Mesenteric fat pad (tissue), 1 donor: ENCODE measurements at places on chromosomes 4 and X.

GRCh38 chrX:135009838-135010237 is 12.5 kb downstream of the RTL8B start:
- no peak for DNase-seq

DNA sequence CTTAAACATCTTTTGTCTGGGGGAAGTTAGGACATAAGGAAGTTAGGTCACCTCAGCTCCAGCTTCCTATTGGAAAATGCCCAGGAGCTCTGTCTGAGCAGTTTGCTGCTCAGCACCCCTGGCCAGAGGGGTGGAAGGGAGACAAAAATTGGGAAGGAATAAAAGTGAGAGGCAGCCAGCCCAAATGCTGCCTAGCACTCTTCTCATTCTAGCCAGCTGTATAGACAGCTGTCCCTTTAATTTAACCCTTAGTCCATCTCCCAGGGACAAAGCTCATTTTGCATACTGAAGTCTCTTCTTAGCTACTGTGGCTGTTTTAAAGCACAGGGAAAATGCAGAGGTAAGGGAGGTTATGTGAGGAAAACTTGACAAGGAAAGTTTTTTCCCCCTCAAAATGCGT is 89.5 kb upstream of the CITED1 start:
- DNase-seq: no peak

GRCh38 chr4:110704748-110705439 is 82.0 kb upstream of the PITX2 start:
- DNase-seq: no peak

- no peak for DNase-seq
Measured at GRCh38 chr4:110289601-110290100, 91.2 kb upstream of the ELOVL6 start.

DNA sequence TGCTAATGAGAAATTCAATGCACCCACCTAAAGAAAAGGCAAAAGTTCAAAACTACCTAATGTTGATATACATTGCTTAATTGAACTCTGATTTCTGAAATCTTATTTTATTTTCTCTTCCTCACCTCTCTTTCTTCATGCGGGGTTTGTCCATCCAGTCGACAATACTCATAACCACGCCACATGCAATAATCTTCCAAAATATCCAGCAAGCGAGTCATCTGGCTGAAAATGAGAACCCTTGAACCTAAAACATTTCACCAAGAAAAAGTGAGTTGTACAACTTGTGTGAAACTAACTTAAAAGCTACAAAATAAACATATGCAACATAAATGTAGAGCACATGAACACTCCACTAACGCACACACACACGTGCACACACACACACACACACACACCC is 26.7 kb downstream of the SMARCA1 start:
- no peak for DNase-seq

DNA sequence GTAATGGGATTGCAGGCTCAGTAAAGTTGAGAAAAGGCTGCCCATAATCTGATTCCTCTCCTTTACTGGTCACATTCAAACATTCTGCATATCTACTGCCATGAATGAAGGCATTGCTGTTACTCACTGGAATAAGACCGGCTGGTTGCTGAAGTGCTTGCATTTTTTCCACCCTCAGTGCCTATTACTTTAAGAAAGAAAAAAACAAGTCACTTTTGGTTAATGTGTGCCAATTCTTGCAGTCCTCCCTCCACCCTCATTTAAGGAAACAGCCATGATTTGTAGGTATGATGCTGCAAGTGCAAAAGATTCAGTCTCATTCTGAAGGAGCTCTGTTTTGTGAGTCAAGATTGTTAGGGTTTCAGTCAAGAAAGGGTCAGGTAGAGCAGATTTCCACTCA is 94.9 kb downstream of the EMCN start:
- no peak for DNase-seq

- no peak for DNase-seq
Measured at GRCh38 chr4:61246034-61246433, 45.9 kb downstream of the ADGRL3 start.

DNA sequence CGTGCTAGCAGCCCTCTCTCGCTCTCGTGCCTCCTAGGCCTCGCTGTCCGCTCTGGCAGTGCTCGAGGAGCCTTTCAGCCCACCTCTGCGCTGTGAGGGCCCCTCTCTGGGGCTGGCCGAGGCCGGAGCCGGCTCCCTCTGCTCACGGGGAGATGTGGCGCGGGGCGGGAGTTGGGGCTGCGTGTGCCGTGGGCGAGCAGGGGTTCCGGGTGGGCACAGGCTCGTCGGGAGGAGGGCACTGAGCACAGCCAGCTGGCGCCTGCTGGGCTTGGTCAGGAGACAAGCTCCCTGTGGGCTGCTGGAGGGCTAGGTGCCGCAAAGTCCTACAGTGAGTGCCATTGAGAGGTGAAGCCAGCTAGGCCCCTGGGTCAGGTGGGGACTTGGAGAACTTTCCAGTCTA is 994.5 kb downstream of the C4orf33 start:
- no peak for DNase-seq

GRCh38 chrX:94114362-94114761 is 440.4 kb downstream of the FAM133A start:
- DNase-seq: no peak

DNA sequence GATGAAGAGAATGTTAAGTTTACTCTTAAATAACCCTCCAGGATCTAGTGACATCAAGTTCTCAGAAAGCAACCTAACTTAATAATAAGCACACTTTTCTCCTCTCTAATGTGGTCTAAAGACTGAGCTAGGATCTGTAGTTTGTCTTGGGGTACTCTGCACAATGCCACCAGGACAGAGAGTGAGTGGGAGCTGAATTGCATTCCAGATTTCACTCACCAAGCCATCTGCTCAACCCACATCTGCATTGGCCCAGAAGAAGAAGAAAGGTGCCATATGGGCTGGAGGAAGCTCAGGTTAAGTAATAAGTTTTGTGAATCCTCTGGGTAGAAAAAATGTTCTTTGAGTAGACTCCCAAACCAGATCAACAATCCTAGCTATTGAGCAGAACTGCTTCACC is 384.6 kb downstream of the PPP3CA start:
- DNase-seq: no peak

DNA sequence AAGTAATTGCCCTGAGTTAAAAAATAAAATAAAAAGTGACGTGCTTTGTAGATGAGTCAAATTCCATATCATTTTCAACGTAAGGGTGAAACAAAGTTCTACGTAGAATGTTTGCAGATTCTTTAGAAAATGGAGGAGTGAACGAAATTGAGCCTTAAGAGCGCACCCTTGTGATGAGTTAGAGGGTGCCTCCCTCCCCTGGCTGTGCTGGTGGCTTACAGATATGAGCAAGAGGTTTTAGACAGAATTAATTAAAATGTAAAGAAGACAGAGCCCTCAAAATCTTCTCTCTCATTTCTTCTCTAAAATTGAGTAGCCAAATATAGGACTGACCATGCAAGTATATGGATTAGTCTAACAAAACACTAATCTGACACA is 30.2 kb upstream of the LGI2 start:
- DNase-seq: no peak

- no peak for DNase-seq
Measured at GRCh38 chr4:72558655-72559054, 10.4 kb downstream of the ADAMTS3 start.

DNA sequence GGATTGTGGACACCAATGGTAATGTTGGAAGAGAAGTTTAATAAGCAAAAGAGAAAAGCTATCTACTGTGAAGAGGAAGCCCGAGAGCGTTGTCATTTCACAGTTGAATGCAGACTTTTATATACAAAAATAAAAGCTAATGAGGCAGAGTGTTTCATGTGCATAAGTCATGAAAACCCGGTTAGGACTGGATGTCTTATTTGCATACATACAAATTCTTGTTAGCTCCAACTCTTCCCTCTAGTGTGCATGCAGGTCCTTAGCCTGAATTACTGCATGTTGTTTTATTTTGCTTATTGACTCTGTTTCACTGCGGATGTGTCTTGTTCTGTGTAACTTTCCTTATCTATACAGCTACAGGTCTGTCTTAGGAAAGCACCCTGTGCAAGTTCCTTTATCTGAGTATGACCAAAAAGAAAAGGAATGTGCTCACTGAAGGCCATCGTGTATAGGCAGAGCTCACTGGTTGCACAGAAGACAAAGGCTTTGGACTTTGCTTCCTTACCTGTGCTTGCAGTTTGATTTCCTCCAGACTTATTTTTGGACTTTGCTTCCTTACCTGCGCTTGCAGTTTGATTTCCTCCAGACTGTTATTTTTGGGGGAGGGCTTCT is 25.1 kb upstream of the UGT2B11 start:
- DNase-seq: no peak

GRCh38 chr4:119517361-119518229 is 111.0 kb downstream of the PDE5A start:
- no peak for DNase-seq

- no peak for DNase-seq
Measured at GRCh38 chr4:124468360-124468759, 244.2 kb downstream of the ANKRD50 start.

DNA sequence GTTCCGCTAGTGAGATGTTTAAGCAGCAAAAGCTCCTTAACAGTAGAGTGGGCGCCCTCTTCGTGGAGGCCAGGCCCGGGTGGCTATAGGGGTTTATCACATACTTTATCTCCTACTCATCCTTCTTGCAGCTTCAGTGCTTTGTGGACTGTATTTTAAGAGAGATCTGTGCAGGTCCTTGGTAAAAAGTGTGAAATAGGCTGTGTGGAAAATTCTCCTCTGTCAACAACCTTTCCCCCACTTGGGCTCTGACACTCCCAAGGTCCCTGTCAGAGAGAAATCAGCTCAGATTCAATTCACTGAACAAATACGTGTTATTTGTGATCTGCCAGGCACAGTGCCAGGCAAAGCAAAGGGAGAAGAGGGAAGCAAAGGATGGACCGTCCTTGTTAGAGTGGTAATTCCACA is 214.3 kb upstream of the PPARGC1A start:
- DNase-seq: no peak

DNA sequence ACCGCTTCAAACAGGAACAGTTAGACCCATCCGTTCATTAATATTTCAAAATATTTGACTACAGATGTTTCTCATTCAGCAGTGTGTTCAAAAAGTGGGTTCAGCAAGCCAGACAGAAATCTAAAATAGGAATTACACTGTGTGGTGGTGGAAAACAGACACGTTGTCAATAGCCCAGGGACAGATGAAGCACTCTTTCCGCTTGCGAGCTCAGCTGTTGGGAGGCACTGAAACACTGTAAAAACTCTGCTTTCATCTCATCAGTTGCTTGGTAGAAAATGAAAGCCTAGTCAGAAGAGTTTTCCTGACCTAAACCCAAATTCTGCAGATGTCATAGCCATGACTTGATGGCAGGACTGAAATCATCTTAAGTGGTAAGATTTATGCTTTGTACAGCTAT is 38.5 kb downstream of the LRP2BP start:
- no peak for DNase-seq

DNA sequence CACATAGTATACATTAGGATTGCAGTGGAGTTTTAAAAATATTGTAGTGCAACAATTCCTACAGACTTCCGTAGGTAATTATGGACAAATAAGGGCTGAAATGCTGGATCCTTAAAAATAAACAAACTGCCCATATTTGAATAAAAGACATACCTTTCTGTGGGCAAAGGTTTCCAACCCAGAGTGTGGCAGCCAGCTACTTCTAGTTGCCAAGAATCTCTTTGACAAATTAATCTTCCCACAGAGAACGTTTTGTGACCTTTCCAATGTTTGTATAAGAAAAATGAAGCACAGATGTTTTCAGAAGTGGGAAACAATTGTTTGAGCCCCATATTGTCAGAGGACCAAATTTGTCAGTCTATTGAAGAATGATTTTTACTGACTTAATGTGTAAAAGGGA is 21.1 kb downstream of the GRPR start:
- DNase-seq: no peak

DNA sequence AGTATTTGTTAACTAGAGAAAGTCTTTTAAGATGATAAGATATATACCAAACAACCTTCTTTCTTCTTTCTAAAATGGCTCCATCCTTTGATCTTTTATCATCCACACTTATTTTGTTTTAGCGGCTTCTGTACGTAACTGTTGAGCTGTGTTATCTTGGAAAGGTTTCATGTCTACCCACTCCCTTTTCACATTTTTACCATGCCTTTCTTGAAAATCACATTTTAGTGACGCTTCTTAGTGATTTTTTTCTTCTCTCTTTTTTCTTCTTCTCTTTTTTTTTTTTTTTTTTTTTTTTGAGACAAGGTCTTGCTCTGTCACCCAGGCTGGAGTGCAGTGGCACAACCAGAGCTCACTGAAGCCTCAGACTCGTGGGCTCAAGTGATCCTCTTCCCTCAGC is 135.1 kb downstream of the CHIC2 start:
- no peak for DNase-seq

DNA sequence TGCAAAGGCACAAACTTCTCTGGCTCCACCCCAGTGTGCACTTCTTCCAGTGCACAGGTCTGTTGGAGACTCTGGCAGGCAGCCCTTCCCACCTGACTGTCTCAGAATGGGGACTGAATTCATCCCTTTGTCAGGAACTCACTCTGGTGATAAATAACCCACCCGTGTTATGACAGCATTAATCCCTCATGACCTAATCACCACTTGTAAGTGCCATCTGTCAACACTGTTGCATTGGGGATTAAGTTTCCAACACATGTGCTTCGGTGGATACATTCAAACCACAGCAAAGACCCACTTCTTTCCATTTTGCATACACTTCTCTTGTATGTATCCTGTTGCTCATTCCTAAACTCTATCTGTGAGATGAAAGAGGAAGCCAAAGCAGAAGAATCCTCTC is 1002.9 kb upstream of the IGFBP7 start:
- no peak for DNase-seq

DNA sequence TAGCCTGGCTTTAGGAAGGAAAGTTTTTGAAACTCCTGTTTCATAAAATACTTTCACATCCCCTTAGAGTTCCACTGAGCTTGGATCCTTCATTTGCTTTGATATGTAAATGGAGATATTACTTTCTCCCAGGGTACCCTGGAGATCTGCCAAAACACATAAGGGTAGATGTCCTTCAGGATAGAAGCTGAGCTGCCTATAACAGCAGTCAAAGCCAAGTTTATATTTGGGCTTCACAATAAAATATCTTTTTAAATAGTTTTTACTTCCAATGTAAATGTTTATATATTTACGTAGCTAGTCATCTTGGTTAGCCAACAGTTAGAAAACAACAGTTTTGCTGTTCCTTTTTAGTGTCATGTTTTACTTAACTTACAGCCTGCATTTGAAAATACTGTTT is 742.3 kb upstream of the POU3F4 start:
- DNase-seq: no peak

DNA sequence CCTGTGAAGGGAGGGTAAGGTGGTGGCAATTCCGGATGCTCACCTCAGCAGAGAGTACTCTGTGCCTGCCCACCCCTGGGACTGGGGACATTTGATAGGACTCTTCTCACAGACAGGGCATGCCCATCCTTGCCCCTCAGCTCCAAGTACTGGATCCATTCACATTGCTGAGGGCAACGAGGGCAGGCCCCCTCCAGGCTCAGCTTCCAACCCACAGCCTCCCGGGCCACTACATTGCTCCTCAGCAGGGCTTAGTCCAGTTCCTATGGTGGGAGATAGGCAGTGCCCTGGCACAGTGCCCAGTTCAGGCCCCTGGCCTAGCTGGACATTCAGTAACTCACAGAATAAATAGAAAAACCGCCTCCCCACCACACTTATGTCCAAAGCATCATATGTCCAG is 15.1 kb upstream of the VSIG4 start:
- DNase-seq: no peak

- DNase-seq: no peak
Measured at GRCh38 chr4:54063229-54063628, 1.2 kb downstream of the CHIC2 start.
